Stimulated activated CD8-positive, alpha-beta memory T cell treated with anti-CD3 and anti-CD28 coated beads, Interleukin-7, amount 100 ng/mL, for 1 hour (primary cell): ENCODE measurements at places on chromosomes 6 and 20.

GRCh38 chr6:101150226-101150625 lies 243.3 kb upstream of the GRIK2 start:
- no peak for DNase-seq

DNA sequence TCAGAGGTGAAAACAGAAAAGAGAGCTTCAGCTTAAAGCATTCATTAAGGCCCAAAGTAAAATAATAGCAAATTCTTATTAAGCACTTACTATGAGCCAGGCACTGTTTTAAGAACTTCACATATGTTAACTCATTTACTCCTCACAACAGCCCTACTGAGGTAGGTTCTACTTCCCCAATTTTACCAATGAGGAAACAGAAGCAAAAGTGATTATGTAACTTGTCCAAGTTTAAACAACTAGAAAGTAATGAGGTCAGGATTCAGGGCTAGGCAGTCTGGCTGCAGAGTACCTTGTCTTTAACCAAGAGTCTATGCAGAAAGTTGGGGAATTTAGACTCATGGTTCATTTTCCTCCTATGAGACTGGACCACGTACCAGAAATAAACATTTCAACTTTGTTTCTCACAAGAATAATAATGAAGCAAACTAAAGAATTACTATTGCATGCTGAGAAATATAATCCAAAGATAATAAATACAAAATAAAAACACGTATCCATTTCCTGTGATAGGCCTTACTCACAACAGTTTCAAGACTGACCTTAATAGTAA lies 3.8 kb downstream of the COL21A1 start:
- no peak for DNase-seq

- no peak for DNase-seq
Observed at GRCh38 chr6:147970970-147971369, 371.7 kb upstream of the SASH1 start.

DNA sequence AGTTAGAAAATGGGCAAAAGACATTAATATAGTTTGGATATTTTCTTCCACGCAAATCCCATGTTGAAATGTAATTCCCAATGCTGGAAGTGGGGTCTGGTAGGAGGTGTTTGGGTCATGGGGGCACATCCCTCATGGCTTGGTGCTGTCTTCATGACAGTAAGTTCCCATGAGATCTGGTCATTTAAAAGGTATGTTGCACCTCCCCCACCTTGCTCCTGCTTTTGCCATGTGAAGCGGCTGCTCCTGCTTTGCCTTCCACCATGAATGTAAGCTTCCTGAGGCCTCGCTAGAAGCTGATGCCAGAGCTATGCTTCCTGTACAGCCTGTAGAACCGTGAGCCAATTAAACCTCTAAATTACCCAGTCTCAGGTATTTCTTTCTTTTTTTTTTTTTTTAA lies 16.3 kb upstream of the TMEM14A start:
- DNase-seq = no peak

GRCh38 chr20:2133318-2134183 lies 31.9 kb downstream of the STK35 start:
- no peak for DNase-seq
